ENCODE measurements at places on chromosomes 4 and X.

- no peak for DNase-seq
Observed at GRCh38 chr4:90118527-90119195, 8.5 kb upstream of the CCSER1 start.

GRCh38 chr4:19623866-19624265 is 627.8 kb upstream of the SLIT2 start:
- DNase-seq = no peak

GRCh38 chr4:148854203-148854602 is 412.0 kb upstream of the NR3C2 start:
- no peak for DNase-seq

DNA sequence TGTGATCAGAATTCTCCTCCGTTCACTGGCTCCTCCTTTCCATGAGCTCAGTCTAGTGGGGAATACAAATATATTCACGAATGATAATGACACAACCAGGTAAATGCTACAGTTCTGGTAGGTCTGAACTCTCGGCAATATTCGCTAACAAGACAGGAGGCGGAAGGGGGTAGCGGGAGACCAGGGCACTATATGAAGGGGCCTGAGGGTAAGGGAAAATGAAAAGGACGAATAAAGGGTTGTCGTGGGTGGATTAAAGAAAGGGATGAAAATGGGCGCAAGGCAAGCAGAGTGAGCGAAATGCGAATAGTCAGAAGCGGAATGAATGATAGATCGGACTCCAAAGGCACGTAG is 743 bp downstream of the NKAP start:
- no peak for DNase-seq

- DNase-seq = no peak
Observed at GRCh38 chr4:679104-679481, 4.8 kb downstream of the MYL5 start.

GRCh38 chr4:13984991-13985800 is 357.7 kb upstream of the BOD1L1 start:
- no peak for DNase-seq

DNA sequence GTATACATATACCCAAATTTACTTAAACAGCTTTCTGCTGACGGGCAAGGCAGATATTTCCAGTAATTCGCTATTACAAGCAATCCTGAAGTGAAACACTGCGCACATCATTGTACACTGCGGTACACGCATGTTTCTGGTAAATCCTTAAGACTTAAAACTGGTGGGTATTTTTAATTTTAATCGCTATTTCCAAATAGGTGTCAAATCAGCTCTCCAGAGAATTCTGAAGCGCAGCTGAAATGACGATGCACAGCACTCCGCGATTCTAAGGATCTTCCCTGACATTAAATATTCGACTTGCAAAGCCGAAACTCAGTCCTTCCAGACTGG is 361 bp downstream of the TMEM128 start:
- DNase-seq = no peak

DNA sequence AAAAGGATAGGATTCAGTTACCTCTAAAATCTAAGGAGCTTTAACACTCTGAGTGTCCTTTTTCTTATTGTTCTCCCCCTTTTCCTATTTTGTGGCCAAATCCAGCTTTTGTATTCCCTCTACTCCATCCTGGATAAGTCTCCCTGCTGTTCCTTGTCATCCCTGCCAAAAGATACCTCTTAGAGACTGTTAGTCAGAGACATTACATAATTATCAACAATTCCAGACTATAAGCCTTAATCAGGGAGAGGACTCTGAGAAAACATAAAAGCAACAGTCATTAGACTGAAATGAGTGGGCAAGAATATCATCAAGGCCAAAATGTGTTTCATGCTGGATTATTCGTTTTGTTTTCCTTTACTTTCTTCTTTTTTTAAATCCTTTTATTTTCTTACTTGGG is 206.9 kb downstream of the FAM47B start:
- DNase-seq = no peak

DNA sequence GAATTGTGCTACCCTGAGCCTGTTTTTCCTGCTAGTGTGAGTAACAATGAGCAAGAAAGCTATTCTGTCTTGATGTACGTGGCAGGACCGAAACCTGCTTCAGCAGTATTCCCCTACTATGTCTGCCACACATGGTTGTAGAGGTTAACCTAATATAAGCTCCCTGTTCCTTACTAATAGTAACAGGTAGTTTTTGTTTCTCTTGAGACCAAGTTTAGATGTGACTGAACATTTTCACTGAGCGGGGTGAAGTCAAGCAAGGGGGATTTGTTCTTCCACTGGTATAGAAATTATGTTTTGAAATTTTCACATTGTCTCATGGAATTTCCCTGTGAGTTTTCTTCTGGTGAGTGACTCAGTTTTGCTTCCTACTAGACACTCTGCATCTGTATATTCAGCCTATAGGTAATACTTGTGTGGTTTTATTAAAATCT is 37.3 kb downstream of the RRAGB start:
- DNase-seq = no peak

DNA sequence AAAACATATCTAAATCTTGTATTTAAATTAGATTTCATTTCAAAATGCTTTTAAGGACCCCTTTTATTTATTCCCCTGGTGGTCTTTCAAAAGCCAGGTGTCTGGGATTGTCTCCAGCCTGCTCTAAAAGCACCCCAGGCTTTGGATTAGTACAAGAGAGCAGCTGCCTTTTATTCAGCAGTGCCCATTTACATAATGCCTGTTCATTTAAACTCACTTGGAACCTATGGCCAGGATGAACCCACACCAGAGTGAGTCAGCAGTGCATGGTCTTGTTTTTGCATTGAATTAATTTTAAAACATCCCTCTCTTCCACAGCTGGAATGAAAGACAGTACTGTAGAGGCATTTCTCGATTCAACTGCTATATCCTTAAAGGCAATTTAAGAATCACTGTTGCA is 64.1 kb upstream of the TENM3 start:
- no peak for DNase-seq

All from Panc1 (cell line).